ENCODE measurements at places on chromosomes 6 and 20.

- no peak for DNase-seq
These were observed 7.9 kb upstream of the TGIF2 start for GRCh38 chr20:36565520-36565919.

DNA sequence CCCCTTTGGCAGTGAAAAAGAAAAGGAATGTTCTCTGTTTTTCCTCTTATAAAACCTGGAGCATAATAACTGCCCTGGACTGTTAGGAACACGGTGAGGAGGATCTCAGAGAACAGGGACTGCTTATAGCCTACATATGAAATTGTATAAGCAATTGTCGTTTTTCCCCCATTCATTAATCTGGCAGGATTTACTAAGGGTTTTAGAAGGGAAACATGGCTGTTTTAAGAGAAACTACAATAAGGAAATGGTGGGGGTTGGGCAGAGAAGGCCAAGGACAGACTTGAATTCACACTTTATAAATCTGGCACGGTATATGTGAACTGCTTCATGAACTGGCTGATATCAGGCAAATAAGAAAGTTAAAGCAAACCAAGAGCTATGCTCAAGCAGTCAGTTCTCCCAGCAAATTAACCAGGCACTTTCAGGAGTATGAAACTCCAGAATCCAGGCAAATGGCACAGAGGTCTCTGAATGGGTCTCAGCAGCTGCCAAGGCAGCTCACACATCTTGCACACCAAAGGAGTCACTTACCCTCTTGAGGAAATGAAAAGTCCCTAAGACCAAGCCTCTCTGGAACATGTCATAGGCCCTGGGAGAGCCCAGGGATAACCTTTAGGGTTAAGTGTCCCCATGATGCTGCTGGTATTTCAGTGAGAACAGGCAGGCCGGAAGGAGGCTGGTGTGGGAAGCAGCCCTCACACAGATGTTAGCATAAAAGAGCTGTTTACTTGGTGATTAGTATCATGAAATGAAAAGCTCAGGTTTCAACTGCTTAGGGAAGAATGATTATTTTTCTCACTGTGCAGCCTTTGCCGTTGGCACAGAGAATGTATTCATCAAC is 260.5 kb upstream of the MARCKS start:
- DNase-seq = no peak

GRCh38 chr20:18718129-18718528 is 95.5 kb upstream of the SCP2D1 start:
- no peak for DNase-seq

DNA sequence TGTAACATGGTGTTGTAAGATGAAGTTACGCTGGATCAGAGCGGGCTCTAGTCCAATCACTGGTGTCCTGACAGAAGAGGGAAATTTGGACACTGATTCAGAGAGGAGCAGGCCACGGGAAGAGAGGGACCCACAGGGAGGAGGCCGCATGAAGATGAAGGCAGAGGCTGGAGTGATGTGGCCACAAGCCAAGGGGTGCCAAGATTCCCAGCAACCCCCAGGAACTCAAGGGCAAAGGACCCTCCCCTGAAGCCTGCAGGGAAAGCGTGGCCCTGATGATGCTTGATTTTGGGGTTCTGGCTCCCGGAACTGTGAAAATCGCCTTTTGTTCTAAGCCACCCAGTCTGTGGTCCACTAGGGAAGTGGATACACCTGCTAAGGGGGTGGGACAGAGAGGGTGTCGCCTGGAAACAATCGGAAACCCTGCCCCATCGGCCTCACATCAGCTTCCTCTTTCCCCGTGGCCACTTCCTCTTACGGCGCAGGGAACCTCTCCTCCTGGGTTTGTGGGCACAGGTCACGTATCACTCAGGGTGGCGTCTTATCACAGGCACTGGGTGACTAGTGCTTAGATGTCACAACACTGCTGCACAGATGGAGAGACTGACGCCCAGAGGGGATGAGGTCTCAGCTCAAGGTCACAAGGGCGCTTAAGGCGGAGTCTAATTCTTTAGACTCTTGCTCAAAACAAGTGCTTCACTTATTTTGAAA is 58.0 kb downstream of the SULF2 start:
- peak; percentile 31 for DNase-seq

DNA sequence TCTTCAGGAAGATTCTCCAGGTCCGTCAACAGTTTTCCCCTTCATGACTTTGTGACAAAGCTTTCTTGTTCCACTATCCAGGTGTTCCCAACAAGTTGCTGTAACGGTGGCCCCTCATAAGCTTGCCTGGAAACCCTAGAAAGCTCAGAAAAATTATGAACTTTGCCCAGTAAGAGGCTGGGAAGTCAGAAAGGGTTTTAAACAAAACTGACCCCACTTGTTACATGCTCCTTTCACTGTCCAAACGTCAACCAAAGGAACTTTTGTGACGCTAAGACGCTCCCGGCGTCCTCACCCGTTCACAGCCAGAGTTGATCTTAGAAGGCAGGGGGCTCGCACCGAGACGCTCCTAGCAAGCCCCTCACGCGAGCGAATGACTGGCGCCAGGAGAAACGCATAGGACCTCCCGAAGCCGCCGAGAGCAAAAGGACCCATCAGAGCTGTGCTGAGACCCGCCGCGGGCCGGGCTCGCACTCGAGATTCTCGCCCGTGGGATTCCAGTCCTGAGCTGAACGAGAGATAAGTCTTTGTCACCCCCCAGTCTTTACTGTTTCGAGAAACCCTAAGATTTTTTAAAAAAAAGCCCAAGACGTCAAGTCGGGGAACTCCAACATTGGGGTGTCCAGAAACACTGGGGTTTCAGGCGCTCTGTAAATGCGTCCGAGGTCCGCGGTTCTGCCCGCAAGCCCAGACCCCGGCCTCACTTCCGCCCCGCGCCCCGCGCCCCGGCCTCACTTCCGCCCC is 544 bp upstream of the ACAT2 start:
- no peak for DNase-seq

DNA sequence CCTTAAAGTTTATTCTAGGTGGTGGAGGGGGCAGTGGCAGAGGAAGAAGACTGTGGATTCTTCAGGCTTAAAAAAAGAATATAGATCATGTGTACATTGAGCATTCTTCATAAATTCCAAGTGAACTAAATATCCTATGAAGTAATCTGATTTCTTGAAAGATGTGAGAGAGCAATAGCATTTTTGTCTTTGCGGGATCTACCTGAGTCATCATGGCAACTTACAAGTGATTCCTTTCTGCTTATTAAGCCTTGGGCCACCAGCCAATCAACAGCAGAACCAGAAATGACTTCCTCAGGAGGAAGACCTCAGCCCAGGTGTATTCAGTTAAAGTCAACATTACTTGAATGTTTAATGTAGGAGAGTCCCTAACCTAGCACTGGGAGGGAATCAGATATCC is 756.9 kb downstream of the TFAP2A start:
- DNase-seq = no peak

Data from activated CD4-positive, alpha-beta T cell treated with anti-CD3 and anti-CD28 coated beads, Interleukin-2, amount 50 U/mL, for 24 hours (primary cell).